CD4-positive, alpha-beta T cell treated with Interleukin-2 at 100 ng/mL for 4 hours (primary cell): ENCODE measurements at places on chromosomes 13 and 19.

GRCh38 chr19:39053276-39054090 lies 21.1 kb upstream of the FBXO27 start:
- no peak for DNase-seq

DNA sequence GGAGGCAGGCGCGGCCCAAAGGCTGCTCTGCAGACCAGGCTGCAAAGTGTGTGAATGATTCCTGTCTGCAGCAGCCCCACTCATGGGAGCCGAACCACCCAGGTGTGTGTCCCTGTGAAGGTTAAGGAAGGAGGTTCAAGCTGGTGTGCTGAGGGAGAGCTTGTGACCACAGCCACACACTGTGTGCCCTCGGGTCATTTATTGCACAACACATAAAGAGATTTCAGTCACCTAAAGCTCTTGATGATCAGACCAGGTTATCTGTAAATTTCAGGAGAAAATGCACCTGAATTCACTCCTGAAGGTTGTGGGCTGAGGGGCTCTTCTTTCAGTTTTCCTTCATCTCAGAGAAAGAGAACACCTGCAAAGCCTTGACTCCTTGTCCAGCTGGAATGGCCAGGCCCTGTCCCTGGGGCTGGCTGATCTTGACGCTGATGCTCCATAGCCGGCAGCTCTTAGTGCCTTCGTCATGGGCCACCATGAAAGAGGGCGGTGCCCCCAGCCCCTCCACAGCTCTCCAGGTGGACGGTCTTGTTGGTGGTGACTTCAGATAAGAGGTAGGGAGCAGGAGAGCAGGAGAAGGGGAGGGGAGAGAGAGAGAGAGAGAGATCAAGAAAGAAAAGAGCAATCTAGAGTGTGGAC lies 110.8 kb upstream of the C1QTNF9B start:
- DNase-seq = no peak

DNA sequence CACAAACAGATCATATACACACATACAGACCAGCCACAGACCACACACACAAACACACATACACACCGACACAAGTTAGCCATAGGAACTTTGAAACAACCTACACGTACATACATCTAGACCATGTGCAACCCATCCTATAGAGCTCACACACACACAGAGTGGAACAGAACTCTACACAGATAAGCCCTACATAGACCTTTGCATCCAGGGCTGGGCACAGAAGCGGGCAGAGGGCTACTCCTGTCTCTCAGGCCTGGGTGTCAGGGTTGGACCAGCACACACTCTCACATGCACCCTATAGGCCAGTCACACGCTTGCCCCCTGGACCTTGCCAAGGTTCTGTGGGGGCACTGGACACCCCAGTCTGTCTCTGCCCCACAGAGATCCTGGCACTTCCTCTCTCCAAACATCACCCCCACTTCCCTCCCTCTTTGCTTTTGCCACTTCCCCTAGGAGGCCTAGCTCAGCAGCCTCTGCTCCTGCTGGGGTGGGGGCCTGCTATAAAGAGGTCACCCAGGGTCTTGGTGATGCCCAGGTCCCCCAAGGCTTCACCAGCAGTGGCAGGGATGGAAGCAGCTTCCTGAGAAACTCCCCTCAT lies 5.8 kb upstream of the JUNB start:
- no peak for DNase-seq

DNA sequence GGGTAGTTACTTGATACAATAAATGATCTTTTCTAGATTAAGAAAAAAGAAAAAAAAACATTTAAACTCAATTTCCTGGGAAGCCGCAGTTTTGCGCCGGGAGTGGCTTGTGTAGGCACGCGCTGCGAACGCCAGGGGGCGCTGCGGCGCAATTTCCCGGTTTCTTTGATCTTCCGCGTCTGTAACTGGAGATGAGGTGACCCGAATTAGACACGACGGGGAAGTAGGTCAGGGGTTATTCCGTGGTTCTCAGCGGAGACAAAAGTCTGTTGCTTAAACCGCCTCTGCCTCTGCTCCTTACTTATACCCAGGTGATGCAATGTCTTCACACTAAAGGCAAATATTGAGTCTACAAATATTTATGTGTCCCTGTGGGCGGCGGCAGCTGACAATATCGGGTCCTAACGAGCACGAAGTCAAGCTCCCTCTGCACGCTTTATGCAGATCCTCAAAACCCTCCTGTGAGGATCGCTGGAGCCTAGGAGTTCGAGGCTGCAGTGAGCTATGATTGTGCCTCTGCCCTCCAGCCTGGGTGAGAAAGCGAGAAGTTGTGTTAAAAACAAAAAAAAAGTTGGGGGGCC lies 15.2 kb downstream of the STXBP2 start:
- peak; percentile 87 for DNase-seq

DNA sequence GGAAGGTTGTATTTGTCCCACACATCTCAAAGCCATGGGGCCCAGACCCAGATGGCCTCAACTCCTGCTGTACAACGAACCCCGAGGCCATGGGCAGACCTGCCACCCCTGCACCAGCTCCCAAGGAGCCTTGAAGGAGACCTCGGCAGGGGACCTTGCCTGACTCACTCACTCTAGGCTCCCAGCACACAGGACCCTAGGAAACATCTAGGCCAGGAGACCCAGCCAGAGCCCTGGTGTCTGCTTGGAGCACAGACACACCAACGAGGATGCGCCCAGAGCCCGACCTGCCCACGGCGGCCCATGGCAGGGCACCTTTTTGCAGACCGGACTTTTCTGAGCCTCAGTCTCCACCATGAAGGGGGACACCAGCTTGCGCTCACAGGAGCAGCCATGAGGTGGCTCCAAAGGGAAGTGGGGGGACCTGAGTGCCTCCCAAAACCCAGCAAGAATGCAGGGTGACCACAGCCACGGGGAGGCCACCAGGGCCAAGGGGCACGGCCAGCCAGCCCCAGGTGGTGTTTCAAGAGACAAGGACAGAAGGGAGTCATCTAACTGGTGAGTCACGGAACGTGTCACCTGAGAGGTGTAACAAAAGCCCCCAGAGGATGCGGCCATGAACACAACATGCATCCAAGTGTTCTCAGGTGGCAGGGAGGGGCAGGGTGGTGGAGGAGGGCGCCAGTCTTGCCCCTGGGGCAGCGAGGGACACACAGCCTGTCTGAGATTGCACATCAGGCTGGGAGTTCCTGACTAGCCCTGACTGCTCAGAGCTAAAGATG lies 4.9 kb upstream of the CERS1 start:
- no peak for DNase-seq

DNA sequence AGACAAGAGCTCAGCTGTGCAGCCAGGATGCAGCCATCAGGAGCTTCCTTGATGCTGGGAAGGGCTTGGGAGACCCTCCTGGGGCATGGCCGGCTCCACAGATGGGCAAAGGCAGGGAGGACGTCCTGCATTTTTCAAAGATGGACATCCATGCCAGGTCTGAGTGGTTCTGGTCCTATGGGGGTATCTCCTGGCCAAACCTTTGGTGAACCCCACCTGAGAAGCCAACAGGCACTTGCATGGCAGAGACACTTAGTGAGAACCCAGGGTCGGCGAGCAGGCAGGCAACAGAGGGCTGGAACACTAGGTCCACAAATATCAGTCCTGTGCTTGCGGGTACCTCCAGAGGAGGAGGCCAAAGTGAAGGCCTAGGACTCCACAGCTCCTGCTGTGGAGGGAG lies 70.0 kb downstream of the KCTD15 start:
- DNase-seq = no peak

DNA sequence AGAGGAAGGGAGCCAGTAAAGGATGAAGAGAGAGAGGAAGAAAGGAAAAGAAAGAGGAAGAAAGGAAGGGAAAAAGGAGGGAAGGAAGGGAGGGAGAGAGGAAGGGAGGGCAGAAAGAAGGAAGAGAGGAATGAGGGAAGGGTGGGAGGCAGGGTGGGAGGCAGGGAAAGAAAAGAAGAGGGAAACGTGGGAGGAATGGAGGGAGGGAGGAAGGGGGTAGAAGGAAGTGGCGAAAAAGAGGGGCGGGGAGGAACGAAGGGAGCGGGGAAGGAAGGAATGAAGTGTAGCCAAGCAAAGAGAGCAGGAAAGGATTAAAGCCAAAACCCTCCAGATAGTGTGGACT lies 53.1 kb downstream of the SOX1 start:
- no peak for DNase-seq

DNA sequence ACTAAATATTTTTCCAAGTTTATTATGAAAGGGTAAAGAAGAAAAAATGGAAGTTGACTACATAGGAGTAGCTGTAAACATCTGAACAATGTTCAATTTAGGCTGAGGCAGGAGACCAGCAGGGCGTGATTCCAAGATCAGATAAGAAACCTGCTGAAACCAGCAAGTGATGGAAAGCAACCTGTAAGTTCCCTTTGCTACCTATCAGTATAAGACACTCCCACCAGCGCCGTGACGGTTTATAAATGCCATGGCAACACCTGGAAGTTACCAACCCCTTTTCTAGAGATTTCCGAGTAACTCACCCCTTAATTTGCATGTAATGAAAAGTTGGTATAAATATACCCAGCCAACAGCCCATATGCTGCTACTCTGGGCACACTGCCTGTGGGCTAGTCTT lies 1.1 kb upstream of the ZNF45 start:
- DNase-seq = no peak

GRCh38 chr13:47457626-47458025 lies 543.4 kb downstream of the SUCLA2 start:
- DNase-seq = no peak

GRCh38 chr19:7229735-7230134 lies 64.5 kb downstream of the INSR start:
- no peak for DNase-seq

DNA sequence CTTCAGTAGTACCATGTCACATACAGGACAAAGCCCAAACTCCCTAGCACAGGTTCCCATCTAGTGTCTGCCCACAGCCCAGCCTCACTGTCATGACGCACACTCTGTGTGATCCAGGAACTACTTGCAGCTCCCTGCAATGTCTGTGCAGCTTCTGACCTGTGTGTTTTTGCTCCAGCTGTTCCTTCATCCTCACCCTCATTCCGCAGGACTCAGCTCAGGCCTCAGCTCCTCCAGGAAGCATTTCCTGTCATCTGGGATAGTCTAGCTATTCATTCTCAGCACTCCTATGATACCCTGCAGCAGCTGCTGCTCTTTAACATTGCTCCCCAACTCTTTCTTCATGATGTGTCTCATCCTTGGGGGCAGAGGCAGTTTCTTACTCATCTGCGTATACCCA lies 56.1 kb downstream of the ENOX1 start:
- DNase-seq = no peak

GRCh38 chr19:48815870-48816501 lies 5.2 kb upstream of the BCAT2 start:
- peak; percentile 15 for DNase-seq

DNA sequence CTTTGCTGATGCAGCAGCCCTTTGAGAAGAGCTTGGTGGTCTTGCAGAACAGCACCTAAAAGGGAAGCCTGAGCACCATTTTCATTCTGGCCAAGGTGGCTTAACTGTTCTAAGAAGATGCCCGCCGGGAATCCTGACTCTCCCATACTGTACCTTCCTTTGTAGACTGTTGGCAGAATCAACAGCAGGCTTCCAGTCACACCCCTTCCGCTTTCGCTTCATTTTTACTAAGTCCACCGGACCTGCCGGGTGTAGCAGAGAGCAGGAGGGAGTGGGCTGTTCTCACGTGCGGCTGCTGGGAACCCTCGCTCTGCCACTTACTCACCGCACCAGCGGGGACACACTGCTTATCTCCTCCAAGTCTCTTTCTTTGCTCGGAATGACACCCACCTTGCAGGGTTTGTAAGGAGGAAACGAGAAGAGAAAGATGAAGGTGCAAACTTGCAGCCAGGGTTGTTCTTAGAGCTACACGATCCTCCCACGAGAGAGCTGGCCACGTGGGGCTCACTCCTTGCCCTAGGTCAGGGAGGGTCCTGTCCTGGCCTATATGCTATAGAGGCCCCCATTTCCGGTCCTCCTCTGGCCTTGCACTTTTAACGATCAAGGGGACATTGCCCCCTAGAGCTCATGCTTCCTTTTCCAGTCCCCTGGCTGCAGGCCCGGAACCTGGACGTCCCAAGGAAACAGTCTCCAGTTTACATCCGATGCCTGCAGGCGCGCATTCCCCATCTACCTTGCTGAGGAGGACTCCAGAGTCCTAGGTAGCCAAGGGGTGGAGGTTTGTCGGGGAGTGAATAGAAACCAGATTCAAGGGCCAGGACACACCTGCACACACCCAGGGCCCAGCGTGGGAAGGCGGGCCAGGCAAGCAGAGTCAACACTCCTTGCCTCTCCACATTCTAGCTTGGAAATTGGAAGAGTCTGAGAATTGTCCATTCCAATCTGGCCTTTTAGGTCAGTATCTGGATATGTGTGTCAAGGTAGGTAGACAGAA lies 453.6 kb downstream of the IRS2 start:
- DNase-seq = no peak

- no peak for DNase-seq
Observed at GRCh38 chr13:94712812-94713560, 641 bp upstream of the SOX21 start.

DNA sequence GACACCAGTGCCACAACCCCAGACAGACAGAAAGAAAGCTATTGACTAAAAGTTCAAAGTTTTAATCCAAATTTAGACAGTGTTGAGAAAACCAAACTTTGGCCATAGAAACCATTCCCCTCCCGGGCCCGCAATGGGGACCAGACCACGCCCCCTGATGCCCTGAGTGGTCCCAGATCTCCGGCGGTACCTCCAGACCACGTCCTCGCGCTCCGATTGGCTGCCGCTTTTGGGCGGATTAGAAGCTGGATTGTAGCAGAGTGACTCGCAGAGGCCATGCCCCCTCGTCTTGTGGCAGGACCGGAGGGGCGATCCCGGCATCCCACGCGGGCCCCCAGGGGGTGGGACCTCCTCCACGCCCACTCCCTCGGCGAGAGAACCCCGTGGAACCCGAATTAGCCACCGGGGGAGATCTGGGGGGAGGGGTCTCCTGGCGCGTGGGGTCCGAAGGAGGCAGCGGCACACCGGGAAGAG lies 797 bp upstream of the HSD17B14 start:
- peak; percentile 76 for DNase-seq
